Right renal cortex interstitium (tissue), 3 donors: ENCODE measurements at places on chromosomes 3 and 15.
A peak's percentile ranks its signal among the peaks of the same experiment; 100 is the strongest.

DNA sequence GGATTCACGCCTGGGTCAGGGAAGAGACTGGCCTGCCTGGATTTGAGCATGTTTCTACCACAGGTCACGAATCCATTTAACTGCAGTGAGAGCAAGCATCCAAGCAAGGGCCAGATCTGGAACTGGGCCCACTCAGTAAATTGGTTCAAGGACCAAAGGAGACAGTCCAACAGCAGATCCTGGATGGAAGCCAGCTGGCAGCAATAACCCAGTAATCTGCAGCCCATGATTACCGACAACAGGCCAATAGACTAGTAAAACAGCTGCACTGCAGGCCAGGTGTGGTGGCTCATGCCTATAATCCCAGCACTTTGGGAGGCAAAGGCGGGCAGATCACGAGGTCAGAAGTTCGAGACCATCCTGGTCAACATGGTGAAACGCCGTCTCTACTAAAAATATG, 11.8 kb downstream of the SAMD7 start:
- DNase-seq, result no peak

GRCh38 chr3:112799946-112800345, 46.7 kb downstream of the CD200R1L start:
- no peak for DNase-seq

GRCh38 chr15:47991357-47991756, 129.4 kb upstream of the SLC24A5 start:
- DNase-seq, result no peak

DNA sequence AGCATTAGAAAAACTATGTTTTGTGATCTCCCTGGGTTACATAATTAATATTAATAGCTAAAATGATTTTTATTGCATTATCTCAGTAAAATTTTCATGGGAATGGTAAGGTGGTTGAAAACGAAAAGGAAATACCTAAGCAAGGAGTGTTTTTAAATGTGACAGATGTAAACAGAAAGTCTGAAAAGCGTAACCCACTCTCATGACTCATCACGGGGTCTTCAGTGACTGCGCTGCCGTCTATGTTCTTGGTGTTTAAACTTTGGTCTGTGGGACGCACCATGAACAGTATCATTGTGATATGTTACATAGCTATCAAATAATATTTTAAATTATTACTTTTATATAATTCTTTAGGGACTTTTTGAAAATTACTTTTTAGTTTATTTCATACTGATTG, 19.8 kb downstream of the LRCH3 start:
- DNase-seq, result no peak

DNA sequence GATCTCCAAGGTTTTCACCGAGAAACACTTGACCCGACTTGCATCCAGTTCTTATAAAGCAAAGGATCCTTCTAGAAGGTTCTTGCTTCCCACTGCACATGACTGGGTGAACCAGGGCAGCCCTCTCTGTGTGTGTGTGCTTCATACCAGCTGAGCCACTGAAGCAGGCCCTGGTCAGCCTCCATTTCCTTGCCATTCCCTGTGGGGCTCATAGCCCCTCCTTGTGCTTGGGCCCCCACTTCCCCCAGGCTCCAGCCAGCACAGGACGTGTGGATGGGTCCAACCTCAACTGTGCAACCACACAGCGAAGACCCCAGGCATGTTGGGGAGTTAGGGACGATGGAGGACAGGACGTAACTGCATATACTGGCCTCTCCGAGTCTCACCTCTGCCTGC, 15.5 kb downstream of the KLF15 start:
- no peak for DNase-seq

DNA sequence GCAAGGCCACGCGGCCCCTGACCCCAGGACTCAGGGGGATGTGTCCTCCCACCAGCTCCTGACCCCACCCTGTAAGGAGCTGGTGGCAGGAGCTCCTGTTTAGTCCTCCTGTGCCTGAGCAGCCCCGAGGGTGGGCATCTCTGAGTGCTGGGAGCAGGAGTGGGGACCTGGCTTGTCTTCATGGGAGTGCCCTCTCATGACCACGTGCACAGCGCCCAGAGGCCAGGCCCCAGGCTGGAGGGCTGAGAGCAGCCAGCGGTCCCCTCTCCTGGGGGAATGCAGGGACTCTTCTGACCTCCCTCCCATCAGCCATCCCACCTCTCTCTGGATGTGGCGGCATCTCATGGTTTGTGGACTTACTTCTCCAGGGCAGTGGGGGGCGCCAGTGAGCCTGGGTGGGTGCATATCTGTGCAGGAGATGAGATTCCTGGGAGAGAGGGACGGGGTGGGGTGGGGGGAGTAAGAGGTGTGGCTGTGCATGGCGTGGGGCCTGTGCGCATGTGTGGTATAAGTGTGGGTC, 205.6 kb downstream of the TBC1D2B start:
- no peak for DNase-seq

- DNase-seq, result no peak
These were observed 95.5 kb downstream of the ST6GAL1 start for GRCh38 chr3:187025656-187026316.

- no peak for DNase-seq
These were observed 15.3 kb downstream of the PLOD2 start for GRCh38 chr3:146145642-146146041.

GRCh38 chr3:68880632-68881031, 51.7 kb downstream of the TAFA4 start:
- DNase-seq, result no peak

- DNase-seq, result no peak
These were observed 229.5 kb downstream of the TUSC7 start for GRCh38 chr3:116939091-116939490.

GRCh38 chr3:54069961-54070360, 52.4 kb upstream of the CACNA2D3 start:
- no peak for DNase-seq

DNA sequence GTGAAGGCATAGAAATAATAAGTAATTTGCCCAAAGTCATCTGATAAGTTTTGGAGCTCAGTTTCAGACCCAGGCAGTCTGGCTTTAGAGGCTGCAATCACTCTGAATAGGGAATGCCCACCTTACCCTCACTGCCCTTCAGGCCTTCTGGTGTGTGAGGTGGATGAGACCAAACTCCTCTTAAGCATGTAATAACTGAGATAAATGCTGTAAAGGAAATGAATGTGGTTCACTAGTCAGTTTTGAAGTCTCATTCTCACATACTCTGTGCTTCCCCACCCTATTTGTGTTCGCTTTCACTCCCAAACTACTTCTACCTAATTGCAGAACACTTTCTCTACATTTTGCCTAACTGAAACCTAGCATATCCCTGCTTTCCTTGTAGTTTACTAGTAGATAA, 144.1 kb downstream of the FILIP1L start:
- DNase-seq, result no peak

DNA sequence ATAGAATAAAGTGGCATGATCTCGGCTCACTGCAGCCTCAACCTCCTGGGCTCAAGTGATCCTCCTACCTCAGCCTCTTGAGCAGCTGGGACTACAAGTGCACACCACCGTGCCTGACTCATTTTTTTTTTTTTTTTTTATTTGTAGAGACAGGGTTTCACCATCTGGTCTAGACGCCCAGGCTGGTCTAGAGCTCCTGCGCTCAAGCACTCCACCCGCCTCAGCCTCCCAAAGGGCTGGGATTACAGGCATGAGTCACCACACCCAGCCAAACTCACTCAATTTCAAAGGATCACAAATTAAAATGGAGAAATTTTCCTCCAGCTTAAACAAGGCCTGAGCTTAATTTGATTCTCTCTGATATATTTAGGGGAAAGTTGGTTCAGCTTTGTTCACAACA, 27.3 kb upstream of the NMB start:
- DNase-seq, result no peak

GRCh38 chr3:69787436-69788168, 48.3 kb downstream of the MITF start:
- no peak for DNase-seq

GRCh38 chr3:25572919-25573385, 91.8 kb downstream of the TOP2B start:
- no peak for DNase-seq

DNA sequence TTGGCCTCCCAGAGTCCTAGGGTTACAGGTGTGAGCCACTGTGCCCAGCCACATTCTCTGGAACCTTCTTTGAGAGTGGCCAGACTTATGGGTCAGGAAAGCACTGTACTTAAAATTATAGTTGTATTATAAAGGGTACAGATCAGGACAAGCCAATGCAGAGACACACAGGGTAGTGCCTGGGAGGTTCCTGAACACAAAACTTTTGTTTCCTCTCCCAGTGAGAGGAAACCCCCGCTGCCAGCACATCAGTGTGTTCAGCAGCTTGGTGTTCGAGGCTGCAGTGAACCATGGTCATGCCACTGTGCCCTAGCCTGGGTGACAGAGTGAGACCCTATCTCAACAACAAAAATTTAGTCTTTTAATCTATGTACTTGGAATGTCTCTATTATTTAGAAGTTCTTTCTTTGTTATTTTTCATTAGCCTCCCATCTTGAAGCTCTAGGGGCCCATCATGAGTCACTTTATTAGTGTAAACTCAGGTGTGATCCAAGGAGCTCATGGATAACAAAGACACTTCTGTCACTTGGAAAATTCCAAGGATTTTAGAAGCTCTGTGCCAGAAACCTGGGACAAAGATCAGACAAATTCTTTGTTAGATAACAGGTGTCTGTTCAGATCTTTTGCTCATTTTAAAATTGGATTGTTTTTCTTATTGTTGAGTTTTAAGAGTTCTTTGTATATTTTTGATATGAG, 7.8 kb downstream of the BLOC1S6 start:
- no peak for DNase-seq

DNA sequence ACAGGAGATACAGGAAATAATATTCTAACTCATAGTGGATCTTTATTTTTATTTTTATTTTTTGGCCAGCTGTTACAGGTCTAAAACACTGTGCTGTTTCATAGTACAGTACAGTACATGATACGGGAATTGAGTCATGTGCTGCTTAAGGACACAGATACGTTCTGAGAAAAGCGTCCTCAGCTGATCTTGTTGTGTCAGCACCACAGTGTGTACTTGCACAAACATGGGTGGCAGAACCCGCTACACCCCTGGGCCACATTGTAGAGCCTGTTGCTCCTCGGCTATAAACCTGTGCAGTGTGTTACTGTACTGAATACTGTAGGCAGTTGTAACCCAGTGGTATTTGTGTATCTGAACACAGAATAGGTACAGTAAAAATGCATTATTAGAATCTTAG, 183.4 kb downstream of the OR4M2 start:
- DNase-seq, result no peak

- no peak for DNase-seq
These were observed 102.8 kb upstream of the NMNAT3 start for GRCh38 chr3:139780593-139780992.

DNA sequence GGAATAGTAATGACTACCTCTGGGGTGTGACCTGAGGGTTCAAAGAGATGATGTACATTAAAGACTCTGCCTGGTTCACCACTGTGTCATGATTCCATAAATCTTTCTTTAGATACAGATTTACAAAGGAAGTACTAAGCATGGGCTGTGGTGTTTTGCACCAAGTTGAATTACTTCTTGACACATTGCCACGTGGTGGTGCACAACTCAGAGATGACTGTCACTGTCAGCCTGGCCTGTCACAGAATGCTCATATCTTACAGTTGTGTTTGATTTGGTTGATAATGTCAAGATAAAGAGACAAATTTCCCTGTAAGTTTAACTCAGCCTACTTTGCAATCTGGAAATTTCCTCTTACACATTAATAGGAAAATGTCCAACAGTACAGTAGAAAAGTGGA, 3.2 kb downstream of the CTDSPL start:
- DNase-seq, result no peak

- no peak for DNase-seq
These were observed 41.8 kb downstream of the IQCB1 start for GRCh38 chr3:121793078-121793477.

DNA sequence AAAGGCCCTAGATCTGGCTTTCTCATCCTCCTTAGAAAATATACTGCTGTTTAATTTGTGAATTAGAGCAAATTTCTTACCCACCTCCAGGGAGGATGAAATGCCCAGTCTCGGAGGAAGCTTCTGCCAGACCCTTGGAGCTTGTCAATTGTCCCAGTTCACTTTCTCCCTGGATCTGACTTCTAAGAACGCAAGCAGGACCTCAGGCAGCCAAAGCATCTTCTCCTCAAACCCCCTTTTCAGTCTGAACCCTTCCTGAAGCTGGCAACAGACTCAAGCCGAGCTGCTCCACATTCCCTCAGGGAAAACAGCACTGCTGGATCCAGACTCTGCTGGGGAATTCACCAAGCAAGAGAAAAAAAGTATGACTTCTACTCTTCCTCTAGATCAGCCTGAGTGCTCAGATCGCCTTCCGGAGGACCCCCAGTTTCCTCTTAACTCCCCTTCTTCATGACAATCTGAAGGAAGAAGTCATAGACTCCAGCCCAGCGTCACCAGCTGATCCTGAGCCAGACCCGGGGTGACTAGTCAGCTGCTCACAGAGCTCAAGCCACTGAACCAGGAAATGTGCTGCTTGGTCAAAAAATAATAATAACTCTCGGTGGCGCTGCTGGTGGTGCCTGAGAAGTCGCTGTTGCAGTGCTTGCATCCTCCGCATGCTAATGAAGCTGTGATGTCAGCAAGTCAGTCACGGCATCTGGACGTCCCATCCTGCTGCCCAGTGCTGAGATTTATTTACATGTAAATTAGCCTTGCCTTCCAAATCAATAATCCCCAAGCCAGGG, at the start of gene PRICKLE2:
PRICKLE2 (minus strand) TSS at position 641 of the 785 bp plus-strand sequence. CDS start 26,539 bp downstream, outside the sequence.
- DNase-seq, result peak; percentile 60

GRCh38 chr3:4220065-4220464, 83.1 kb upstream of the SETMAR start:
- DNase-seq, result no peak

- DNase-seq, result no peak
These were observed 786.7 kb upstream of the CFAP20DC start for GRCh38 chr3:59836531-59836930.

GRCh38 chr15:57502116-57502515, 89.6 kb upstream of the MYZAP start:
- no peak for DNase-seq

GRCh38 chr15:92904722-92905571, 4.8 kb downstream of the CHD2 start:
- no peak for DNase-seq

DNA sequence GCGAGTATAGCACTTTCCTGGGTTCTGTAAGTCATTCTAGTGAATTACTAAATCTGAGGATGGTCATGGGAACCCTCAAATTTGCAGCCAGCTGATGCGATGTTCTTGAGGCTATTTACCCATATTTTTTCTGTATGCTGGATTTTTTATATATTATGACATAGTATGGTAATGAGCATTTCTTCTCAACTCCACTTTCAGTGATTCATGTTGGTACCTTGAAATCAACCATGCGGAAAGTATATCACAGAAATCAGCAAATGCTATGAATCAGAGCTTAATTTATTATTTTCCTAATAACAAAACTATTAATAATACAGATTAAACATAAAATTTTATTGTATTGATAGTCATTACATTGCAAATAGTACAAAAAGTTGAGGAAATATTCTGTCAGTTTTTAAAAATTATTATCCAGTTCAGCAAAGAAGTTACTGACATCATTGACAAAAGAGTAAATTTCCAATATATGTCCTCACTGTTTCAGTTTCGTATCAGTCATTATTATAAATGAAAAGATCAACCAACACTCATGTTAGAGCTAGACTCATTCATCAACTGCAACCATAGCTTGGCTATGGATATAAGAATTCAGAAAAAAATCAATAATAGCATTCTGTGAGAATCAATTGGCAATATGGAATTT, 164.3 kb upstream of the SETMAR start:
- DNase-seq, result no peak

- no peak for DNase-seq
These were observed 508.5 kb upstream of the ATP11B start for GRCh38 chr3:182284793-182285192.
